ENCODE measurements at places on chromosomes 1 and 21.

- DNase-seq, result peak; percentile 36
These were observed 175.7 kb downstream of the VPS13D start for GRCh38 chr1:12405325-12406210.

GRCh38 chr1:34929497-34929852 is at the start of gene DLGAP3:
TSS of gene DLGAP3 (minus strand) at chr1:34929650. CDS start at chr1:34905383, 24,267 bp downstream.
- DNase-seq, result no peak

DNA sequence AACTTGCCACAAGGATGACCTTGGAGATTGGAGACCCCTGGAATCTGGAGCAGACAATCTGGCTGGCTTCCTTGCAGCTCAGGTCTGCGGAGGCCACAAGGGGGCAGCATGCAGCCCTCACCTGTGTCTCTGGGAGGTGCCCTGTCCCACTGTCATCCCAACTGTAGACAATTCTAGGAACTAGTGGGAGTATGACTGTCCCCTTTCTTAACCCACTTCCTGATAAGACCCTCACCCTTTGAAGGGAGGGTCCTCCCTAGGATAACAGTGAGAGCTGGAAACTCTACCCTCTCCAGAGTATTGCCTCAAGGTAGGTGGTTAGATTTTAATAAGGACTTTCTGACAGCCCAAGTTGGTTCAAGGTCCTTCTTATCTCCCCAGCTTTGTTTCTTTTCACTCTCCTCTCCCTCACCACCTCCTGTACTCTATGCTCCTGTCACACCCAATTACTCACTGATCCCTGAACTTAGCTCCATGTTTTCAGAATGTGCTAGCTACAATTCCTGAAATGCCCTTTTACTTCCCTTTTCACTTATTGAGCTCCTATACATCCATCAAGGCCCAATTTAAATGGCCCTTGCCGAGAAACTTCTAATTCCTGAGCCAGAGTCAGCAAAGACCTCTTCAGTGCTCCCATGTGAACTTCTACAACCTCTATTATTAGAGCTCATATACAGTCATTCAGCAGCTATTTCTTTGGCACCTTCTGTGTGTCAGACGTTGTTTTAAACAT is 9.2 kb upstream of the KCNQ4 start:
- peak; percentile 20 for DNase-seq

- no peak for DNase-seq
These were observed 122.0 kb downstream of the LHX4 start for GRCh38 chr1:180352021-180352420.
